Activated CD4-positive, alpha-beta T cell treated with anti-CD3 and anti-CD28 coated beads, Interleukin-2, amount 10 ng/mL, durations not matched to agents 24 days and 14 days (primary cell): ENCODE measurements at places on chromosomes 7 and 10. TPM values are rescaled to one million over a fixed set of nuclear protein-coding genes. Genes with fewer than 3 reads are reported as not detected.

Gene FKBP9
- 0.93 and 1.3 TPM in 2 replicates for total RNA-seq

GRCh38 chr7:27825891-27826290 is 85.9 kb downstream of the TAX1BP1 start:
- no peak overlapping the region for H3K4me3 ChIP-seq
- H3K27ac ChIP-seq = no peak overlapping the region
- H3K27me3 ChIP-seq = no peaks in the 10 kb centered on the region

Gene TFR2
- 20.7 and 21.2 TPM in 2 replicates for total RNA-seq

DNA sequence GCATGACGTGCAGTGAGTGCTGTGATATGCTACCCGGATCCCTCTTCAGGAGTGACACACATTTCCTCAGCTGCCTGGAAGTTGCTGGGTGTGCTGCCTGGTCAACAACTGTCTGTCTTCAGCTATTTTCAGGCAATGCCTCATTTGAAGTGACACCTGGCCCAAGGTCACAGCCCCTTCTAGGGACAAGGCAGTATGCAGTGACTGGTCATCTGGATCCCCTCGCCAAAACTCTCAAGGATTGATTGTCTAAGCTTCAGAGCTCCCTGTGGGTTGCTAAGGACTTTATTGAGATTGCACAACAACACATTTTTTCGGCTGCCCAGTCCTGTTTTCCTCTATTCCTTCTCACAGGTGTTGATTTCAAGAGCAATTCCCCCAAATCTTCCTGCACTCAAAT is 108.8 kb downstream of the GNAI1 start:
- DNase-seq = no peak
- no peaks in the 10 kb centered on the region for H3K4me1 ChIP-seq
- no peak overlapping the region for H3K4me3 ChIP-seq
- H3K36me3 ChIP-seq = no peaks in the 10 kb centered on the region
- no peak overlapping the region for H3K27ac ChIP-seq

DNA sequence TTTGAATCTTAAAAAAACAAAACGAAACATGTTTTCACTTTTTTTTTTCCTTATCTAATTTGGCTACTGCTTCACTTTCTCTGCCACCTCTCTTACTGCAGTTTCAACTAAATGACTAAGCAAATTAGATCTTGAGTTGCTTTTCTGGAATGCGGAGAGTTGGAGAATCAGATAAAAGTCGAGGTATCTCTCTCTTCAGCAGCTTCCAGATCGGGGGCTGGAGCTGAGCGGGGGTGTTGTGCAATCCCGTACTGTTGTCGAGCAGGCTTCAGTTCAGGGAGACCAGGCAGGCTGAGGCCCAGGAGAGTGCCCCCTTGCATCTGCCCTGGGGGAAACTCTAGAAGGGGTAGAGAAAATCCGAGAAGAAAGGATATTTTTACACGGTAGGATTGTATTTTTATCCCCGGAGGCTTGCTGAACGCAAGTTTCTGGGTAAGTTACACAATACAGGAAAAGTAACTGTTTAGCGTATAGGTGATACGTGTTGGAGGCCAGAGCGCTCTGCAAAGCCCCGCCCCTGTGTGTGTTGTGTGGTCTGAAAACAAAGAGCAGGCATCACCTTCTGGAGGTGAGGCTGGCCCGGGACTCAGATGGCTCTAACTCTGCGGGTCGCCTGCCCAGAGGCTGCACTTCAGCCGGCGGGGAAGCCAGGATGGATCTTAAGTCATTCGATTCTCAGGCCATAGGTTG is 116.6 kb downstream of the KLF6 start:
- H3K4me3 ChIP-seq = peak overlapping the region; percentile 86
- H3K4me1 ChIP-seq = peaks cover 34% of the 10 kb centered on the region
- no peaks in the 10 kb centered on the region for H3K36me3 ChIP-seq

GRCh38 chr10:77348082-77348481 is 289.5 kb downstream of the KCNMA1 start:
- no peaks in the 10 kb centered on the region for H3K36me3 ChIP-seq
- DNase-seq = no peak
- no peak overlapping the region for H3K4me3 ChIP-seq
- no peaks in the 10 kb centered on the region for H3K27me3 ChIP-seq

Gene HEPACAM2
- total RNA-seq = not detected in 2 replicates

Gene CCL24
- not detected in 2 replicates for total RNA-seq

Gene MYH16
- not detected in 2 replicates for total RNA-seq
